Dorsolateral prefrontal cortex (tissue), 122 donors: ENCODE measurements at places on chromosomes 3 and 15.

GRCh38 chr3:103403191-103403590 is 968.4 kb downstream of the ZPLD1 start:
- no peak for DNase-seq

DNA sequence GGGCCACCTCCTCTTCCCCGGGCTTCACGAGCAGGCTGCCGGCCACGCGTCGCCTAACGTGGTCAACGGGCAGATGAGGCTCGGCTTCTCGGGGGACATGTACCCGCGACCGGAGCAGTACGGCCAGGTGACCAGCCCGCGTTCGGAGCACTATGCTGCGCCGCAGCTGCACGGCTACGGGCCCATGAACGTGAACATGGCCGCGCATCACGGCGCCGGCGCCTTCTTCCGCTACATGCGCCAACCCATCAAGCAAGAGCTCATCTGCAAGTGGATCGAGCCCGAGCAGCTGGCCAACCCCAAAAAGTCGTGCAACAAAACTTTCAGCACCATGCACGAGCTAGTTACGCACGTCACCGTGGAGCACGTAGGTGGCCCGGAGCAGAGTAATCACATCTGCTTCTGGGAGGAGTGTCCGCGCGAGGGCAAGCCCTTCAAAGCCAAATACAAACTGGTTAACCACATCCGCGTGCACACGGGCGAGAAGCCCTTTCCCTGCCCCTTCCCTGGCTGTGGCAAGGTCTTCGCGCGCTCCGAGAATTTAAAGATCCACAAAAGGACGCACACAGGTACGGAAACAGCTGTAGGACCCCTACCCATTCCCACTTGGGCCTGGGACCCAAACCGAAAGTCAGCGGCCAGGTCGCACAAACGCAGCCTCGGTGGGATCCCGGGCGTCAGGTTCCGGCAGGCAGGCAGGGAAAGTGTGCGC is 1.5 kb downstream of the ZIC1 start:
- no peak for DNase-seq

- DNase-seq = no peak
Measured at GRCh38 chr3:179324270-179324754, 1.5 kb downstream of the ZNF639 start.

DNA sequence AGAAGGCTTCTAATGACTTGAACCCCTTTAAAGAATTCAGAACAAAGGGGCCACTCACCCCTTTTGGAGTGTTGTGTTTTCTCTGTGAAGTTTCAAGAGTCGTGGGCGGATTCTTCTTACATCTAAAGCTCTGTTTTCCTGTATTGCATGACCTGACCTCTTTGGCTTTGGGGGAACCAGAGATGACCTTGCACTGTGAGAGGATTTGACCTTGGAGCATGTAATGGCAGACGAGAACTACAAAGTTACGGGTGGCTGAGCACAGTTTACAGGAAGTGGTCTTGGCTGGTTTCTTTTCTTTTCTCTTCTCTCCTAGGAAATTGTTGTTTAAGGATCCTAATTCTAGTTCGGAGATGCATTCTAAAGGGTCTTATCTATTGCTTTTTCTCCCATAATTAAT is 6.2 kb upstream of the BDH1 start:
- no peak for DNase-seq

DNA sequence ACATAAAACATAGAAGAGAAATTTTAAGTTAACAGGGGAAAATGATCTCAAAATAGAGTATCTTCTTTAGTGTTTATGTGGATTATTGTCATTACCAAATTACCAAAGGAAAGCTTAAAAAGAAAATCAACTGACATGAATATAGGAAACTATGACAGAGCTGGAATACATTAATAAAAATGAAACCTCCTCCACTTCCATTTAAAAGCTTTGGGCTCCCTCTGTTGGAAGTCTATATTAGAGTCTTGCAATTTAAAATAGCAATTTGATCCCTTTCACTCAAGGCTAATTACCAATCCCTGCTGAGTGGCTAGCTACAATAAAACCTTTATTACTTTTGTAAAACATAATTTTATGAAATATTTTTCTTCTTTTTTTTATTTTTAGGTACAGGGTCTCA is 61.4 kb upstream of the IMPG2 start:
- DNase-seq = no peak

DNA sequence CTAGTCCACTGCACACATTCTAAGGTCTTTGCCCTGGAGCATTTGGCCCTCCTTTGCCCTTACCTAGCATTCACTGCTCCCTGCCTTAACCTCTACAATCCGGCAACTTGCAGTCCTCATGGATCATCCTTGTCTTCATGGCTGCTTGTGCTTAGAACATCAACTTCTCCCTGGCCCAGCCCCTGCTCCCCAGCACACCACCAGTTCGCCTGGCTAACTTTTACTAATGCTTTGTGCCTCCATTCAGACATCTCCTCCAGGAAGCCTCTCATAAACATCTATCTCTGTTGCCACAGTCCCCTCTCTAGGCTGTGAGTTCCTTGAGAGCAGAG is 57.1 kb downstream of the AAGAB start:
- no peak for DNase-seq

- DNase-seq = no peak
Measured at GRCh38 chr3:54259636-54260035, 137.3 kb downstream of the CACNA2D3 start.

DNA sequence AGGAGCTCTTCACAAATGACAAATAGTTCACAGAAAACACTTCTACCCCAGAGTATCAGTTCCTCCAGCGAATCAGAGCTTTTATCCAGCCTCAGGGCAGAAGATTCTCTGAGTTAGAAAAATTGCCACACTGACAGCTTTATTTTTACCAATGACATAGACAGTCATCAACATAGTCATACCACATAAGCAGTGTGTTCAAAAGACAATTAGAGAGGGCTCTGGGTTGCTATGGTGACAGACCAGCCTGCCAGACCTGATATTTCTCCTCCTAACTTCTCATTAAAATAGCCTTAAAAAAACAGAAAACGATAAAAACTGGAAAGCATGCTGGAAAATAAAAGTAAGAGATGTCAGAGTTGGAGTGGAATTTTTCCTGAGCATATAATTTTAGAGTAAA is 45.9 kb upstream of the COL6A5 start:
- DNase-seq = no peak

- no peak for DNase-seq
Measured at GRCh38 chr3:10137178-10137577, 4.4 kb upstream of the VHL start.

DNA sequence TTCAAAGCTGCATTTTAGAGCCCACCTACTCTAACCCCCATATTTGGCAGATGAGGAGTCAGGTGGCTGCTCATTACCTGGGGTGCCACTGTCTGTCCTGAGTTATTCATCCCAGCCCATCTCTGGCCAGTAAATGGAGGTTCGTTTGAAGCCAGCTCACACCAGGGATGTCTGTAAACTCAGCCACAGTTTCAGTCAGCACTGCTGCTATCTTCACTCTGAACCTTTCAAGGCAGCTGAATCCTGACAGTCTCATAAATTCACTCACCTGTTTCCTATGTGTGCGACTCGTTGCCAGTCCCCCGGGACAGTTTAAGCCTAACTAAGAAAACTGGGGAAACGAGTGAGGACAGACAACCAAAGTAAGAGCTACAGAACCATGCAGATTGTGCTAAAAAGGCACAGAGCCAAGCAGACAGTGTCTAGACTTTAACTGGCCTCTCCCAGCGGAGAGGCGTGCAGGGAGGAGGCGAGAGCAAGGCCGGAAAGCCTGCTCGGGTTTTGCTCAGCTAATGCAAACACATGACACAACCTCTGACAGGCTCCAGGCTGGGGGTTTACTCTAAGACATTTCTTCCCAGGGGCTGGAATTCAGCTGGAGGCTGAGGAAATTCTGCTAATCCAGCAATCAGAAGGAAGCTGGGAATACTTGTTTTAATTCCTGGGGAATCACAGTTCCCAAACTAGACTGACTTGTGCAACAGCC is 12.0 kb downstream of the FSTL1 start:
- no peak for DNase-seq

- no peak for DNase-seq
Measured at GRCh38 chr15:88814393-88814792, 11.2 kb downstream of the ACAN start.

DNA sequence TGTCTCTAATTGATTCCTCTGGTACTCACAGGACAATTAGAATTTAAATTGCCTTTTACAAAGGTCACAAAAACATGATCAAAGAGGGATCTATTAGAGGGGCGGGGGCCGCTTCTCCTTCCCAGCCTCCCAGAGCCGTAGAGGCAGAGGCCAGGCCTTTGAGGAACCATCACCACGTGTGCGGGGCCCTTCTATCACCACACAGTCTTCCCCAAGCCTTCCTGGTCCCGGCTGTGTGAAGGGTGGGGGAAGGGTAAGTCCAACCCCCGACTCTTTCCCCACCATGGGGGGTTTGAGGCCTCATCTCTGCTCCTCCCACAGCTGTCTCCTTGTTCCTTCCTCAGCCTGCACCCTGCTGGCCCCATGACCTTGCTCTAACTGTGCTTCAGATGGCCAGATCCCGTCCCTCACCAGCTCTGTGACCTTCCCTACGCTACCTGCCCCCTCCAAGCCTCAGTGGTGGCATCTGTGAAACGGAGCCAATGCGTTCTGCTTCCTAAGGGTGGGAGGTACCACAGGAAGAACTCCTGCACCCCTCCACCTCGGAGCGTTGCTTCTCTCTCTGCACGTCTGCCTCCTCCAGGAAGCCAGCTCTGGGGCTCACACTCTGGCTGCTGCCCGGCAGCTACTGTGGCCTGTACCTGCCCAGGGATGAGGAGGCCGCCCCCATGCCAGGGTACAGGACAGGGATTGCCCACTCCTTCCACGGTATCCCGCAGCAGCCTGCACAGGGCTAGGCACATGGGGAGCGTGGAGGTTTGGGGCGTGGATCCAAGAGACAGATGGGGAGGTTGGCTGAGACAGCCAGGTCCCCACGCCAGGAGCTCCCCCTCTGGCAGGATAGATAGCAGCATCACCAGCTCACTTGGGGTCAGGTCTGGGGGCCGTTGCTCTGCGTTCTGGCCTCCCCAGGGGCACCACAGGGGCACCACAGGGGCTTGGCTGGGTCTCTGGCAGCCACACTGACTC is 83.8 kb downstream of the LINGO1 start:
- no peak for DNase-seq

GRCh38 chr15:64460724-64461720 is 644 bp downstream of the ZNF609 start:
- no peak for DNase-seq

GRCh38 chr3:59659755-59660154 is 609.9 kb upstream of the CFAP20DC start:
- DNase-seq = no peak
